ENCODE measurements at places on chromosomes 5 and 9.

DNA sequence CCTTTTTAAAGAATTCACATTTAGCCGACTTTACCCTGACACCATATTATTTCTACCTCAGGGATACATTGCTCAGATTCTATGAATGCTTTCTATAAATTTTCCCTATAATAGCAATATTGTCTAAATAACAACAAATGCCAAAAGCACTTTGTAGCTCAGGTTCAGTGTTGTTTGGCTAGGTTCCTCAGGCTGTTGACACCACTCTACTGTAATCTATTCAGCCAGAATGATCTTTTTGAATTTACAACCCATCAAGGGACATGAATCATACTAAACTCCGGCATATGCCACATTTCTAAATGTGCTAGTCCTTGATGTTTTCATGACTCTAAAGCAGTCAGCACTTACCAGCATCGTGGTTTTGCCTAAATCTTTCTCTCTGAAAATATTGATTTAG is 641.5 kb upstream of the CDH10 start:
- no peak for DNase-seq

- DNase-seq = no peak
Observed at GRCh38 chr5:41527201-41527779, 16.9 kb upstream of the PLCXD3 start.

- DNase-seq = no peak
Observed at GRCh38 chr5:115413651-115414050, 117.2 kb upstream of the CCDC112 start.

- no peak for DNase-seq
Observed at GRCh38 chr5:41871852-41872251, 1.6 kb upstream of the OXCT1 start.

- DNase-seq = no peak
Observed at GRCh38 chr9:75461183-75461582, 372.9 kb downstream of the OSTF1 start.

- no peak for DNase-seq
Observed at GRCh38 chr9:115141612-115142011, 23.7 kb upstream of the TNC start.

DNA sequence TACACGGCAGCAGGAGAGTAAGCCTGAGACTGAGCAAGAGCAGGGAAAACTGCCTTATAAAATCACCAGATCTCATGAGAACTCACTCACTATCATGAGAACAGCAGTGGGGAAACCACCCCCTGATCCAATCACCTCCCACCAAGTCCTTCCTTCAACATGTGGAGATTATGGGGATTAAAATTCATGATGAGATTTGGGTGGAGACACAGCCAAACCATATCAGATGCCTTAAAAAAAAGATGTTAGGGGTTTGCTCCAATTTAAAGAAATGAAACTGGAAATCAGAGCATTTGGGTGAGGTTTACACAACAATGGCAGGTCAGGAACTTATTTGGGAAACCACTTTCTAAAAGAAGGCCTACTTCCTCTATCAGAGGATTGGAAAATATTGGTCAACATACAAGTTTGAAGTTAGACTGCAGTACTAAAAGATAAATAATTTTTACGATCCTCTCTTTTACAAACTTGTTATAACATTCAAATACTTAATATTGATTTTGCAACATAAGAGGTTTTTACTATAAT is 105.1 kb downstream of the FBN2 start:
- DNase-seq = no peak

DNA sequence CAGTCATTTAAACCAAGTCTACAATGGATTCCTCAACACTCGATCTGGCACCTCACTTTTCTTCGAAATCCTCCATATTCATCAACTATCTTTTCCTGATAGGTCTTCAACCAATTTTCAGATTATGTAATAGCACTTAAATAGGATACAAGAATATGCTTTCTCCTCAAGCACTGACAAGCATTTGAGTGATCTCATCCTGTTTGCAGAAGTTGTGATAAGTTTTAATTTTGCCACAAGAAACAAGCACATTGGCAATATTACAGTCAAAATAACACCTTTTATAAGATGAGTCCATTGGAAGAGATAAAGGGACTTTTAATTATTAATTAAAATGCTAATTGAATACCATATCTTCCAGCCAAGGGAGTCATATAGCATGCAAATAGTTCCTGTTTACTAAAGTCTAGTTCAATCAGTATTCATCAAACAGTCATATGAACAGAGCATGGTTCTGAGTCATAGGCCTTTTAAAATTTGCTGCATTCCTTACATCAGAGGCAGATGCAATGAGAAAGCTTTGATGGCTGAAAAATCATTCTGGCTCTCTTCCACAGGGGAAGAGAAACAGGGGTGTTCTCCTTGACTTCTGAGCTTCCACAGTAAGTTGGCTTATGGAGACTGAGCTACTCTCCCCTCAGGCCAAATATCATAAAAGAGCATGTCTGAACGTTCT is 32.7 kb upstream of the ZCCHC9 start:
- DNase-seq = no peak

DNA sequence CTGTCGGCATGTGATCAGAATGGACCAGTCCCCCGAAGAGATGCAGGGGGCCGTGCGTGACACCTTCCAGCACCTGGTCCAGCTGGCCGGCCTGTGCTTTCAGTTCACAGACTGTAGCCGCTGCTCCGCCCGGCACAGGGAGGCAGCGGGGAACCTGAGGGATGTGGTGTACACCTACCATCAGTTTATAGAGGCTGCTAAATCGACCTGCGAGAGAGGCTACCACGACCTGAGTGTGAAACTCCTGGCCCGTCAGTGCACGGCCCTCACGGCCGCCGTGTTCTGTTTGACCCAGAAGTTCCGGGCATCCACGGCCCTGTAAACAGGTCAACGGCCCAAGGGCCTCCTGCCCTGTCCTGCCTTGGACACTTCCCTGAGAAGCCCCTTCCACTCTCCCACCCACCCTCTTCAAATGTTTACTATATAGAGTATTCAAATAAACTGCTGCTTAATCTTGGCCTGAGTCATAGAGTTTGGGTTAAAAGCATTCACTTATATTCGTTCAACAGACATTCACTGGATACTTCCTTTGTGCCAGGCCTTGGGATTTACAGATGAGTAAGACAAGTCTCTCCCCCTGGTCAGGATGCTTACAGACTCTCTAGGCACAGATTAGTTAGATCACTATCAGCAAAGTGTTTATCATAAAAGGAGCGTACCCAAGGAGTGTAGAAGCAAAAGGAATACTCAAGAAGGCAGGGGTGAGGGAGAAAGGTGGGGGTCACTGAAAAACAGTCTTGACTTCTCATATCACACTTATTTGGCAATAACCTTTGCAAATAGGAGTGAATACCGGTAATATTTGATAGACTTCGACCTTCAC is 6.9 kb upstream of the TRMT10B start:
- DNase-seq = no peak

DNA sequence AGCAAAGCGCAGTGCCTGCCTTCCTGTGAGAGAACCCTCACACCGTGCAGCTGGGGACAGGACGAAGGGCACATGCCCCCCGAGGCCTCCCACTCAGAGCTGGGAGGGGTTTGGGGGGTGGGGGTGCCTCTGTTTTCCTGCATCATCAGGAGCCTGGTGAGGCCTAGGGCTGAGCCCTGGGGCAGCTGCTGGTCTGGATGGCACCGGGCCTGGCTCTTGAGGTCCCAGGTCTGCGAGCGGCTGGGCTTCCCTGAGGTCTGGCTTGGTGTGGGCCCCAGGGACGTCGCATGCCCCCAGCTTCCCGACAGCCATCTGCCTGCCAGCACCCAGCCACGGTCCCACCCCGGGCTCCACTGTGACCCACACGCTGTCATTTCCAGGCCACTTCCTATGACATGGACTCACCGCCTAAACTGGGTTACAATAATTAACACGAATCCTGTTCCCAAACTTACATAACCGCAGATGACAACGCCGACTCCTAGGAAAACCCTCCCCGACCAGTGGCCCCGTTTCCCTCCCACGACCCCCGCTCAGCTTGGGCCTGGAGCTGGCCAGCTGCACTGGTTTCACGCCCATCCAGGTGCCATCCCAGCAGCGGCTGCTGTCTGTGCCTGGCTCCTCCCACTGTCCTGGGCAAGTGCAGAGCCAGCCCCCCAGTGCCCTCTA is 8.7 kb downstream of the NACC2 start:
- DNase-seq = no peak

All from activated CD4-positive, alpha-beta T cell treated with anti-CD3 and anti-CD28 coated beads, Interleukin-2, Interleukin-6, amounts not matched to agents 100 ng/mL and 50 ng/mL, durations not matched to agents 16 hours and 8 hours (primary cell).